ENCODE measurements at places on chromosomes 2 and 18.

GRCh38 chr2:239778861-239779558 lies 246.1 kb downstream of the NDUFA10 start:
- DNase-seq: no peak

- no peak for DNase-seq
These were observed 4.1 kb upstream of the MGAT5 start for GRCh38 chr2:134249755-134250154.

- DNase-seq: no peak
These were observed 14.7 kb upstream of the MRPL33 start for GRCh38 chr2:27756544-27757498.

- no peak for DNase-seq
These were observed 381.7 kb downstream of the NUP35 start for GRCh38 chr2:183505911-183506310.

Measured in activated CD8-positive, alpha-beta T cell treated with anti-CD3 and anti-CD28 coated beads for 36 hours (primary cell).